ENCODE measurements at places on chromosomes 5 and 9.

GRCh38 chr5:125197321-125197720 lies 450.9 kb upstream of the ZNF608 start:
- DNase-seq: no peak

DNA sequence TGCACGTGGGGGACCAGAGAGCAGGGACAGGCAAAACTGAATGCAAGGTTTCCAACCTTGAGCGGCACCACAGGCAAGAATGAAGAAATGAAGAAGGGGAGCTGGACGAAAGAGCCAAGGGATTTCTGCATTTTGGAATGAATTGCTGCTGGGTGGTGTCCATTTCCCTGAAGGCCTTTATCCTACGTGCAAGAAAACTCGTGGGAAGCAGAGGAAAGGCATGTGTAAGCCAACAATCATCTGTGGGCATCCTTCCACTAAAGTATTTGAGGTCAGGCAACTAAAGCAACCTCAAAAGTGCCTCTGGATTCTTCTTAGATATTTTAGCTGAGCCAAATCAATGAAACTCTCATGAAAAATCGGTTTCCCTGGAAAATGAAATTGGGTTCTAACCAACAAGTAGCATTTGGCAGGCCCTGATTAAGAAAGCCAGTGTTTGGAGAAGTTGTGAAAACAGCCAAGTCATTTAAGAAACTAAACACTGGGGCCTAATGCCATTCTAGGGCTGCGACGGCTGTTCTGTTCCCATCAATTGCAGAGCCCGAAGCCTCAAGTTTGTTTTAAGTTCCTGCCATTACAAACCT lies 4.7 kb upstream of the TGFBI start:
- no peak for DNase-seq

DNA sequence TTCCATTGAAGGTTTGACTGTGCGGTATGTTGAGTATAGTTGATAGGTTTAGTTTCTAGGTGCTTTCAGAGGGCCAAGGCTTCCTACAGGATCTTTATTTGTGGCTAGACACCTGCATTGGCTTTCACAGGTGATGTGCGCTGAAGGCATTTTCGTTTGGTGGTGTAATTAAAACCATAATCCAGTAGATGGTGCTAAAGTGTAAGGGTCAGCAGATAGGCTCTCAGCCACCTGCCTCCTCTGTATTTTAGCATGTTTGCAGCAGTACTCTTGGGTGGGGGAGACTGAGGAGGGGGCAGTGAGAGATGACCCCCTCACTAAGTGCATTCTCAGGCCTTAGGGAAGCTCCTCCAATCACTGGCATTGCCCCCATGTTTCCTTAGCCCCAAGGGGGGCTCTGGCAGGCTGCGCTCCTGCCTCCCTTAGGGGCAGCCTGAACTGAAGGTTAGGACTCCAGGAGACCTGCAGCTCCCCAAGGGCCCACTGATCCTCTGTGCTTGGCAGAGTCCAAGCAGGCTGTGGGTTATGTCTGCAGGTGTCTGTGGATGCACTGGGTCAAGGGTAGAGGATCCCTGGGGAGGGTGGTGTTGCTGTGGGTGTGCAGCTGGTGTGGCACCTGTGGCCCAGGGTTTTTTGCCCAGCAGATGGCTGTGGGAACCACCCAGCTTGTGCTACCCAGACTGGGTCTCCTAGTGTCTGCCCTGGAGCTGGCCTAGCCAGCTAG lies 23.4 kb downstream of the CDK20 start:
- no peak for DNase-seq

- peak; percentile 68 for DNase-seq
Observed at GRCh38 chr9:63816751-63817621, 1468.0 kb downstream of the FOXD4L5 start.

- DNase-seq: no peak
Observed at GRCh38 chr5:24141046-24141445, 503.7 kb downstream of the CDH10 start.

DNA sequence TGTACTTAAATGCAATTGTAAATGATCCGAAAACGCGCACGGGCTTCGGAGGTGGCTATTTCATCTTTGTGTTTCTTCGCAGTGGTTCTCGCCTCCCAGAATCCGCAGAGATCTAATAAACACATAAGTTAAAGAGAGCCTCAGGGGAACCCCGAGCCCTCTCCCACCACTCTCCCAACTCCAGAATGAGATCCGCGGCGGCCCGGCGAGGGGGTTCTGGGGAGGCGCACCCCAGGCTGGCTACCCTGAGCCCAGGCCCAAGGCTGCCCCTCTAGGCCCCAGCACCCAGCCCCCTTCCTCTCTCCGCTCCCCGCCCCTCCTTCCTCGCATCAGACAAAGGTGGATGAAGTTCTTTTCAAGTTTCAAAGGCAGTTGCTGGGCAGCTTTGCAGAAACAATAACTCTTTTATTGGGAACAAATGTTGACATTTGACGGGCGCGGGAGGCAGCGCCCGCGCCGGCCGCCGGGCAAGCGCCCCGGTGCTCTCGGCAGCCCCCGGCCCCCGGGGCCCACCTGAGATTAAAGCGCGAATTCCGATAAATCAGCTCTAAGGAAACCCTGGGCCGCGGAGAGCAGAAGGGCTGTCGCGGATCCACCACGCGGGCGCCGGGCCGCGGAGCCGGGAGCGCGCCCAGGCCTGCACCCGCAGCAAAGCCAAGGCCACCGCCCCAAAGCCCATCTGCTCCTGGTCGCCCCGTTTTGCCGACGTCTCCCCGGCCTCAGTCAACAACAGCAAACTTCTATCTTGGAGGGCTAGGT lies 8.4 kb downstream of the IRX2 start:
- DNase-seq: no peak

- peak; percentile 70 for DNase-seq
Observed at GRCh38 chr9:89497978-89498851, at the start of gene SEMA4D. TSS of gene SEMA4D (minus strand) at chr9:89498113. CDS start at chr9:89405456, 92,657 bp downstream.

DNA sequence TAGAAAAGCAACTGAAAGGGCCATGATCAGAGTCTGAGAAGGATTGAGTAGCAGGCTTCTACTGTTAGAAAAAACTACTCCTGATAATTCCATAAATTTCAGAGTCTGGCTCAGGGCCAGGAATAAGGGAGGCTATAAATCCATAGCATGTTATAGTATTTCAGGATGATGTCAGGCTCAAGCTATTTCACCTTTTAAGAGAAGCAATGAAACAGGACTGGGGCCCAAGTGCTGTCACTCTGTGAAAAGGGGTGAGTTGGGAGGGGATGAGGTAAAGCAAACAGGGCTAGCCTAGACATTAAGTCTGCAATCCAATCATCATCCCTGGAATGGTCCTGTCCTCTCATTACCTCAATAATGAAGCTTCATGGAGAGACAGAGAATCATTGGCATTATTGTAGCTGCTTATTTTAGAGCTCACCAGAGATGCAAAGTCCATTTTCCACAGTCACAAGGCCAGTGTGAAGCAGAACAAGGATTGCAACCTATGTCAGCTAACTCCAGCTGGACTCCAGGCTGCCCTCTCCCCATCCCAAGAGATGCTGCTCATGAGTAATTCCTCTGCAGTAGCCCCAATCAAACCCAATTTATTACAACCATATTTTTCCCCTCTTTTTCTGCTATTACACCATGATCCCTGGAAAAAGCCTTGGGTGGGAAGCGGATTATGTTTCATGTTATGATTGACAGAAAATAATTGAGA lies 56.0 kb downstream of the PAPPA start:
- DNase-seq: no peak

GRCh38 chr9:135921749-135922310 lies 14.5 kb upstream of the CAMSAP1 start:
- DNase-seq: no peak

DNA sequence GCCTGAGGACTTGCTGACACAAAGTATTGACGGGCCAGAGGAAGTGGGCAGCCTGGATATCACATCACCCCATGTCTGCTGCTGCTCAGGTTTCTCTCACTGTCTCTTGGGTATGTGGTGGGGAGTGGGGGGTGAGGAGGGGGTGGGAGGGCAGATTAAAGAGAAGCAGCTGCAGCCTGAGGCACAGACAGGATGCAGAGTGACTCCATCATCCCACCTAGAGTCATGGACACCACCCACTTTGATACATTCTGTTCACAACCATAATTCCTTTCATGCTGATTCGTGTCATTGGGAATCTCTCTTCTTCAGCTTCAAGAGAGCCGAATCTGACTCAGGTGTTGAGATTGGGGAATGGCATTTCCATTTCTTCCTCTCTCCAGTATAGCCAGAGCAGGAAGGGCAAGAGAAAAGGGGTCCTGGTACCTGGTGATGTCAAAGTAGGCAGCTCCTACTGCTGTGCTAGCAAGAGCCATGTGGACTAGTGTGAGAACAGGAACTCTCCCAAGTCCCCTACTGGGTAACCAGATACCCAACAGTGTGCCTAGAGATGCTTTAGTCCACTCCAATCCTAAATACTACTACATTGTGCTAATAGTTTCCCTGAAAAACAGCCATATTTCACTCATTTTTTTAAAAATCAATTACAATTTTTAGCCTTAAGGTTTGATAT lies 22.4 kb downstream of the GRAMD2B start:
- DNase-seq: no peak

- DNase-seq: no peak
Observed at GRCh38 chr5:172686111-172686510, 45.0 kb downstream of the NEURL1B start.

DNA sequence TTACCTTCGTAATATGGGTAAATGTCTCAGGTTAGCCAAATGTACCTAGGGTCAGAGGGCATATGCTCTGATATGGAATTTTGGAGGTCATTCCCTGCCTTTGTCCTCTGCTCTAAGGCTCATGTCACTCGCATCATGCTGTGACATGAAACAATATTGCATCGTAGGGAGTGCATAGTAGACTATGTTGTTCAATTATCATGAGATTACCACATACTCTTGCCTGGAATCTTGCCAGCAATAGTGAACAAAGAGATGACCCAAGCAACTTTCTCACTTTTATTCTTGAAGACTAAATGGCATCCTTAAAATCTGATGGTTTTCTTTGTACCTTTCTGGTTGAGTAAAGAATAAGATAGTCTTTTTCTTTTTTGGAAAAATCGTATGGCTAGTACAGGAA lies 27.6 kb downstream of the ZNF462 start:
- DNase-seq: no peak

GRCh38 chr5:56145511-56145910 lies 87.6 kb downstream of the ANKRD55 start:
- no peak for DNase-seq

- no peak for DNase-seq
Observed at GRCh38 chr9:113542006-113542405, 78.5 kb downstream of the RGS3 start.

DNA sequence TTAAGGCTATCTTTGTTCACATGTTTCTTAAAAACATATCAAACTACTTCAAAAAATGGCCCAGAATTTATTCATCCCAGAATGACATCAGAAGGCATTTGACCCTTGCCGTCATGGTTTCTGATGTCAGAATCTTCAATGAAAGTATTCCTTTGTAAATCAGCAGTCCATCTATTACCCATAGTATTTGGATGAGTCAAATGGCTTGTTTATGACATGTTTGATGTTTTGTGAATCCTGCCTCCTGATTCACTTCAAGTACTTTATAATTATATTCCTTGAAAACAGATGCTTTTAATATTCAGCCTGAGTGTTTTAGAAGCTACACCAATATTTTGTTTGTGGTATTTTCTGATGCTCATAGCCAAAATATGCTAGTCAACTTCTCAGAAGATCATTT lies 200.8 kb upstream of the MEF2C start:
- DNase-seq: no peak

DNA sequence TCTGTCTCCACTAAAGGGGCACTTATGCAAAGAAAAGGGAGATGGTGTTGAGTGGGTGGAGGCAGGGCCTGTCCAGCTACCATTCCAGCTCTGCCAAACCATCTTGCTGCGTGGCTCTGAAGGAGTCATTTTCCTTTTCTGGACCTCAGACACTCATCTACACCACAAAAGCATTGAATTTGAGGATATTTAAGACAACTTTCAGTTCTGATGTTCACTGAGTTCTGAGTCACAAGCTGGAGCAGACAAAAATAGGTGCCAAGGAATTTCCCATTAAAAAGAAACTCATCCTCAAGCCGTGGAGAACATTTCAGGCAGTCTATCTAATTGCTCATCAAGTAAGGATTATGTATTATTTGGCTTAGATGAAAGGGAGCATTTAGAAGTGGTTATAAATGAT lies 195.0 kb upstream of the TBC1D2 start:
- DNase-seq: no peak

DNA sequence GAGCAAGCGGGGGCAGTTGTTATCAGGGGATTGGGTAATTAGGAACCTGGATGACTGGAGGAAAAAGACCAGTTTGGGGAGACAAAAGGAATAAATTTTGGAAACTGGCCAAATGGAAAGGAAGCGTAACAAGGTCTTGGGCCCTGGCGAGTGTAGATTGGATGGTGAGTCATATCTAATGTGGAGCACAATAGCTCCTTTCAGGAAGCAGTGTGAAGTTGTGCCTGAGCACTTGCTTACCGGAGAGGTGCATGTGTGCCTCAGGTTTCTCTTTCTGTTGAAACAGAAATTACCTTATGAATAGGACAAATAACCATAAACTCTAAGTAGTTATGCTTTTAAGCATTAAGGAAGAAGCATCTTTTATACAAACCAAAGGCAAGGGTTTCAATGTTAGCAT lies 176.4 kb downstream of the KIF4B start:
- DNase-seq: no peak

DNA sequence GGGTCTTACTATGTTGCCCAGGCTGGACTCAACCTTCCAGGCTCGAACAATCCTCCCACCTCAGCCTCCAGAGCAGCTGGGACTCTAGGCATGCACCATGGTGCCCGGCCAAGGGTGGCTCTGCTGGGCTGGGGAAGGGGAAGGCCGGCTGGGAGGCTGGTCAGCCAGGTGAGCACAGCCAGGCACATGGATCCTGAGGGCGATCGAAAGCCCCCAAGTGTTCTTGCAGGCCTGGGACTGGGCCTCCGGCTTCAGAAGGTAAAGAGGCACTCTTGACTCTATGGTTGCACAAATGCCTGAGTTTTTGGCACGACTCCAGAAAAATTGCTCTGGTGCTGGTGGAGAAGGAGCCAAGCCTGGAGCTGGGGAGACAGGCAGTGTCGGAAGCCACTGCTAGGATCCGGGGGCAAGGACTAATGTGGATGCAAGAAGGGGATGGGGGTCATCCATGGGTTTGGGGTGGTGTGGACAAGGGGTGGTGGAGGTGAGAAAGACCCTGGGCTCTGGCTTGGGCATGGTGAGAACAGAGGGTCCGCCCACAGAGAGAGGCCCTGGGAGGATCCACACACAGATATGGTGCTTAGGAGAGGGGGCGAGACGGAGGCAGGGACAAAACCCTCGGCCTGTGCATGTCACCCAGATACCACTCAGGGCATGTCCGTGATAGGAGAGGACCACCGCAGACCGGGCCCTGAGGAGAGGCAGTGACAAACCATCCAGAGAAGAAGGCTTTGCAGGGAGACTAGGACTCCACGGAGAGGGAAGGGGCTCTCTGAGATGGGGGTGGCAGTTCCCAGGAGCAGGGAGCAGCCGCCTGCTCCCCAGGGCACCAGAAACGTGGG lies 51.1 kb upstream of the COL5A1 start:
- no peak for DNase-seq

- DNase-seq: no peak
Observed at GRCh38 chr5:124702525-124702924, 43.9 kb downstream of the ZNF608 start.

- DNase-seq: no peak
Observed at GRCh38 chr9:91781906-91782305, 168.1 kb downstream of the ROR2 start.

All from activated CD4-positive, alpha-beta T cell treated with anti-CD3 and anti-CD28 coated beads for 4 hours (primary cell).